Spinal cord (tissue), 10 donors: ENCODE measurements at places on chromosomes 12 and 14. TPM values are rescaled to one million over a fixed set of nuclear protein-coding genes. Genes with fewer than 3 reads are reported as not detected.

- no peak for DNase-seq
Observed at GRCh38 chr14:70315942-70316341, 43.5 kb downstream of the COX16 start.

DNA sequence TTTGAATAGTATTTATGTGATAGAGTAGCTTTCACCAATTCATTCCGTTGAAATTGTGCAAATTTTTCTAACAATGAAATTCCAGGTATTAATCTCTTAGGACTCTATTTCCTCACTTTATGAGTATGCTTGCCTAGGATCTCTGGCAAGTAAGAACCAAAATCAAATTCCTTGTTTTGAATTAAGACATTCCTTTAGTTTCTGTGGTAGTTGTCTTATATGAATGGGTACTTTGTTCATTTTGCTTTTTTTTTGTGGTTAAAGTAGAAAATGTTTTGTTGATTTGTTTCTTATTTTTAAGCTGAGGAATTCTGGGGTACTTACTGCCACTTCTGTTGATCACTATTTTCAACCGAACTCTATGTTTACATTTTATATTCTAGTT is 59.8 kb downstream of the KITLG start:
- no peak for DNase-seq

- DNase-seq: no peak
Observed at GRCh38 chr14:42222924-42223471, 616.3 kb downstream of the LRFN5 start.

- DNase-seq: peak; percentile 82
Observed at GRCh38 chr14:92603309-92604242, 90.0 kb downstream of the RIN3 start.

C14orf132 gene
- 33.3 TPM for total RNA-seq

DNA sequence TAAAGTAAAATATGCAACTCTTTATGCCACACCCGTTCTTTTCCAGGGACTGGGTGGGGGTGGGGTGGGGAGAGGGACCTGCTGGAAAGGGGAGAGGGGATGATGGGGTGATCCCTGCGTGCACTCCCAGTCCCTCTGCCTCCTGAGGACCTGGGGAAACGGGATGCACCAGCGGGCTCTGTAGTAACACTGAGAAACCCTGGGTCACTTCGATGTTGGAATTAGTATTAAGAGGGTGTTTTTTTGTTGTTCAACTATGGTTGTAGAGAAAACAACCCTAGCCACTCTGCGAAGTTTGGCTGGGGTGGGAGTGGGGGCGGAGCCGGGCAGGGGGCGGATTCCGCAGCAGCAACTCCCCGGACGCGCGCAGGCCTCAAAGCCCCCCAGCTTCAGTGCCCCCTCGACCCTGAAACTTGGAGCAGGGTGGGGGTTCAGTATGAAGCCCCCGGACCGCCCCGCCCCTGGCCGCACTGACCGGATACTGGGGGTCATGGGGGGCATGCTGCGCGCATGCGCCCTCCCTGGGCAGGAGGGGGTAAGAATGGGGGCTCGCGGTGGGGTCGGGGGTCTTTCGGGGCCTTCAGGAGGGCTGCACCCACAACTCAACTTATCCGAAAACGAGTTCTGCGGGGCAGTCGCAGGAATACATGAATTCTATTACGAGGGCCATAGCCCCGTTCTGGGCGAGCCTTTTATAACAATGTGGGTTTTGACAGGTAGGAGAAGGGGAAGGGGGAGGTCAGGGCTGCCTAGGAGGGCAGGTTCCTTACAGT is 1.3 kb upstream of the ARHGEF25 start:
- no peak for DNase-seq

DBX2 gene
- total RNA-seq: 13.0 TPM

DNA sequence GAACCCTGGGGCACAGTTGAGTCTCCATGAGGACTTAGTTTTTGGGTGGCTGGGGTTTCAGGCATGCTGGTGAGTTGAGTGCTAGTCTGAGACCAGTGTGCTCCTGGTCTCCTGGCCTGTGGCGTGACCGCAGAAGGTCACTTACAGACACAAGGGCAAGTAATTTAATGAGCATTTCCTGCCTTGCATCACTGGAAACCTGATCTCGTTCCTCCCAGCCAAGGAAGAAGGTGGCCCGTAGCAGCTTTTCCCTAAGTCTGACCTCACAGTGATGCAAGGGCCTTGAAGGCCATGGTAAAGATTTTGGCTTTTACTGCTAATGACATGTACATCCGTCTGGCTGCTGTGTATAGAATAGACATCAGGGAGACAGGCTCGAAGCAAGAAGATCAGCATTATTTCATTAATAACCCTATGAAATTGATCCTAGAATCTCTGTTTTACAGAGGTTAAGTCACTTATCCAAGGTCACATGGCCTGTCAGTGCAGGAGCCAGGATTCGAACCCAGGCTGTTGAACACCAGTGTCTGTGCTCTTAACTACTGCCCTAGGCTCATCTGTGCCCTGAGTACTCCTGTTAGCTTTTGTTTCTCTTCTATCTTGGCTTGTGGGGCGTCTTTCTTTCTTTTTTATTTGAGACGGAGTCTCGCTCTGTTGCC is 4.6 kb downstream of the TMEM120B start:
- DNase-seq: no peak

- DNase-seq: no peak
Observed at GRCh38 chr12:108238474-108238873, 100.6 kb downstream of the CMKLR1 start.

DNA sequence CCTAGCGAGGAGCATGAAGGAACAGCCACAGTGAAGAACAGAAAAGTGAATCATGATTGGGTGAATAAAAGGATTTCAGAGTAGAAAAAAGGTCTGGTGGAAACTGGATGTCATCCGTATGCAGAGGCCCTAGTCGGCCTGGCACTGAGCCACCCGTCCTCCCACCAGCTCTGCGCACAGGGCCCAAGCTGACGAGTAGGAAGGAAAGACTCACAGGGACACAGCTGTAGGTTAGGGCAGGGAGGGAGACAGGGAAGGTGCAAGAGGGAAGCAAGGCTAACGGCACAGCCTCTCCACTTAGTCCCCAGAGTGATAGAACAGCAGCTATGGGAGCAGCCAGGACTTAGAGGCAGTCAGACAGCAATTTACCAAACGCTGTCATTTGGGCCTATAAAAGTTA is 112.6 kb downstream of the KCNK10 start:
- peak; percentile 73 for DNase-seq

KCNC2 gene
- total RNA-seq: 3.2 TPM

GRCh38 chr14:63245893-63246292 is 41.6 kb downstream of the RHOJ start:
- no peak for DNase-seq

NR1H4 gene
- total RNA-seq: 0.40 TPM

- no peak for DNase-seq
Observed at GRCh38 chr12:105288311-105288996, 42.0 kb upstream of the C12orf75 start.

KRT79 gene
- total RNA-seq: 0.28 TPM

DNA sequence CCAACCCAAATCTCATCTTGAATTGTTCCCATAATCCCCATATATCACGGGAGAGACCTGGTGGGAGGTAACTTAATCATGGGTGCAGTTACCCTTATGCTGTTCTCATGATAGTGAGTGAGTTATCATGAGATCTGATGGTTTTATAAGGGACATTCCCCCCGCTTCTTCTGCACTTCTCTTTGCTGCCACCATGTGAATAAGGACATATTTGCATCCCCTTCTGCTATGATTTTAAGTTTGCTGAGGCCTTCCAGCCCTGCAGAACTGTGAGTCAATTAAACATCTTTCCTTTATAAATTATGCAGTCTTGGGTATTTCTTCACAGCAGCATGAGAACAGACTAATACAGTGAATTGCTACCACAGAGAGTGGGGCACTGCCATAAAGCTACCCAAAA is 179.1 kb downstream of the LRIG3 start:
- no peak for DNase-seq

GRCh38 chr12:41935911-41936310 is 208.8 kb downstream of the GXYLT1 start:
- no peak for DNase-seq

GRCh38 chr12:42143452-42144157 is 1.1 kb downstream of the GXYLT1 start:
- DNase-seq: no peak

SPTB gene
- 31.1 TPM for total RNA-seq

PLEK2 gene
- total RNA-seq: 0.77 TPM

DNA sequence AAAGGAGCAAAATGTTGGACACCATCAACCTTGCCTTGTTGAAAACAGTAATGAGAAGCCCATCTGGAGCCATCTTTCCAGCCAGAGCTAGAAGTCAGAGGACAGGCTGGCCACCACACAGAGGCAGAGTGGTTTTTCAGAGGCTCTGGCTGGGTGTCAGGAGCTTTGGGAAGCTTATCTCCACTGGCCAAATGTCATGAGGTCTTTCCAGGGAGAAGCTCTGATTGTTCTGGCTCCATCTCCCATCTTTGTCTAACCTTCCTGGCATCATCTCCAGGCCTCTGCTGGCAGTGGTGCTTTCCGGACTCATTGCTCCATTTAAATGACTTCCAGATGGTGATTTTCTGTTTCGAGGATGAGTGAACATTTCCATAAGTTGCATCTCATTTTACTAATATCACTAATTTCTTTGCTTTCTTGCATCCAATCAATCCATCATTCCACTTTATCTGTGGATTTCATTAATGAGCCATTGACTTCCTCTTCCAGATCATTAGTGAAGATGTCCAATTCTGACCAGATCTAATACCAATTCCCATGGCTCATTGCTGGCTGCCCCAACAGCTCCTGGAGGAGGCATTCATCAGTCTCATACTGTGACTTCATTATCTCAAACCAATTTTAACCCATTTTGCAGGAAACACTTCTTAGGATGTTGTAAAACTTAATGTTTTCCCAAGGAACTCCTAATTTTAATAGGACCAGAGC is 35.3 kb upstream of the TMTC1 start:
- DNase-seq: no peak

DNA sequence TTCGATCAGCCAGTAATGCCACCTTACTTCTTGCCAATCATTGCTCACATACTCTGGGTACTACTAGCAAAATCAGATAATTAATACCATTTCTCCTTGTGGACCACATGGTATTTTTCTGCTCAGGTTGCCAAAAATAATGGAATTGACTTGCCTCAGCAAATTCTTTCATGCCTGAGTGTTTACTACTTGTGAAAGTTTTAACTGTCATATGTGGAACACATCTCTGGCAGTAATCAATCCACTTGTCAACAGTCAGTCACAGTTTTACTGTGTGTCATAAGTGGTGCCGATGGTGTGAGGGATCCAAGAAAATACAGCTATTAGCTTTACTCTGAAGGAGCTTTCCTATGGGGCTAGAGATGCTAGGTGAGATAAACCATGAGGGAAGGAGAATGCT is 55.3 kb upstream of the ATF1 start:
- DNase-seq: no peak

GRCh38 chr14:89524990-89525667 is 108.1 kb upstream of the FOXN3 start:
- DNase-seq: no peak

DNA sequence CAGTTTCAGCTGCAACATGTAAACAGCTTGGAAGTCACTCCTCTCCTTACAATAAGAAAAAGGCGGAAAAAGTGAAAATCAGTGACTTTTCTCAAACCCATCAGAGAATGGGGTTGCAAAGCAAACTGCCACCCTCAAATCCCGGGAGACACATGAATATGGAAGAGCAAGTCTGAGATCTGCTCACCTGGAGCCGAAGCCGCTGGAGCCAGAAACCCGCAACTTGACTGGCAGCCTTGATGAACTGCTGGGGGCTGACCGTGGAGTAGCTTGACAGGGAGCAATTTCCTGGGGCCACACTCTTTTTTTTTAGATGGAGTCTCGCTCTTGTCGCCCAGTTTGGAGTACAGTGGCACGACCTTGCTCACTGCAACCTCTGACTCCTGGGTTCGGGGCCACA is 208.2 kb downstream of the KIF26A start:
- DNase-seq: no peak

DPPA3 gene
- not detected for total RNA-seq

- DNase-seq: no peak
Observed at GRCh38 chr14:69089046-69089445, 63.9 kb downstream of the DCAF5 start.

DNA sequence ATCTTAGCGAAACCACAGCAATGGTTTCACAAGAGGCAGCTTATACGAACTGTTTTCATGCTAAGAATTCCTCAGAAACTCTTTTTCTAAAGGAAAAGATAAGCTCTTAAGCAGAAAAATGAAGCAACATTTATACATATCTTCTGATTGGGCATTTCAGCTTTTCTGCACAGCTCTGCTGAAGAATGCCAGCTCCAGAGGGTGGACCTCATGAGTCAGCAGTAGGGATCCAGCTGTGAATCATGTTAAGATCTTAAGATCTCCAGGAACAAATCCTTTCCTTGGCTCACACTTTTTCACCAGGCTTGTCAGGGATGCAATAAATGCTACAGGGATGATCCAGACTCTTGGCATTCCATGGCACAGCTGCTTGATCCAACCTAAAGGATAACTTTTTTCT is 477.1 kb upstream of the CCDC196 start:
- no peak for DNase-seq

DNA sequence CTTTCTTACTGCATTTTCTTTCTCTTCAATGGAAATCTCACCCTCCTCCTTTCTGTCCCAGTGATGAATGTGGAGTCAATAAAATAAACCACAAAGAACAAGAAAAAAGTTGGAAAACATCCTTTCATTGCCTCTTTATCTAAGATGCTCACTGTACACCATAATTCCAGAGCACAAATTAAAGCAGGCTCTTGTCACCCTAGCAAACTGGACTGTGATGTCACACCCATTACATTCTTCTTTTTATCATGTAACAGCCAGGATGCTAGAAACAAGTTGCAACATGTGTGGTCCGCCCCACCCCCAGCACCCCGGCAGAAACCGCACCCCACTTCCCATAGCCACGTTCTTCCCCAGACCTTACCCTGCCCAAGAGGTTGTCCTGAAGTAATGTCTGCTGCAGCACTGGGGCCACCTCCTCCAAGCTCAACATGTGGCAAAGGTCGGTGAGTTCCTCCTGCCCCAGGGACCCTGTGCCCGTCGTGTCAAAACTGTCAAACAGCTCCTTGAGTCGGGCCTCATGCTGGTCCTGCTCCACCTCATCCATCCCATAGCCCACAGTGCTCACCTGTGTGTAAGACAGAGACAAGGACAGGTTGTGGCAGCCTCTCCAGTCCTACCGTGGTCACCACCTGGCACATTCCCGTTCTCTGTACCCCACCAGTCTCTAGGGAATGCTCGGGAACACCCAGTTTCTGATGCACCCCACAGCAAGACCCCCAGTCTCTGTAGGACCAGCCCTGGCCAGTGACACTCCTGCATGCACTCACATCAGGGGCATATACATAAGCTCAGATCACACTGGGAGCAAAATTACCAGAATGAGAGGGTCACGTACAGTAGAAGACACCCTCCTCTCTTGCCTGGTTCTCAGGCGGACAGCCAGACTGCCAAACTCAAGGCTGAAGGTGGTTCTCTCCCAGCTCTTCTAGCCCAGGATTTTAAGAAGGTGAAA is 9.2 kb downstream of the NIN start:
- DNase-seq: no peak

GRCh38 chr12:64674367-64674922 is 64.2 kb downstream of the RASSF3 start:
- DNase-seq: no peak
